Karpas-422 (cell line): ENCODE measurements at places on chromosomes 12 and 14.

DNA sequence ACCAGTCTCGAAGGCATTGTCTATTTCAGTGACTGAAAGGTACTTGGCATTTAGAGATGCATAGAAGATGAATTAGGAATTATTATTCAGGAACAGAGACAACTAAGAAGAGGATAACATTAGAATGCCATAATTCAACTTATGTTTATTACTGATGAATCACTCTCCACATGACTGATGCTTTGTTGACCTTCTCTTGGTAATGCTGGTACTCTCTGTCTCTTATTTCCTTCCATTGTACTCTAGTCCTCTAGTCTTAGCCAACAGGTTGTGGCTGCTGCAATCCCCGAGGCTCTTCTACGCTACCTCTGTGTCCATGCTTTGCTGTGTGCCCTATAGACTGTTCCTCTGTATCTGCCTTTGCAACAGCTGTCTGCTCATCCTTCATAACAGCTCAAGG lies 652.9 kb downstream of the NRXN3 start:
- no peak for DNase-seq

DNA sequence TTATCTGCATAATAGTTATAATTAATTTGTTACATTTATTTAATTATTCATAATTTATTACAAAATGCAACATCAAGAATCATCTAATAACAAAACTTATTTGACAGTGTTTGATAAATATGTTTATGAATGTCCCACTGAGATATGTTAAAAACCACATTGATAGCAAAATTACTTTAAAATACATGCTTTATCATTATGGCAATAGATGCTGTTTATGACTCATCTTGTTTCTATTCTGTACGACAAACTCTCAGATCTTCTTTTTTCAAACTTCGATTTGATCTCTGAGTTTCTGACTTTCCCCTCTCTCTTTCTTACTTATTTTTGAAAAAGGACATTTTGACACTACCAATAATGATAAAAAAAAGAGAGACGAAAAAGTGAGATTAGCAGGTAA lies 56.8 kb upstream of the LRRK2 start:
- DNase-seq = no peak

DNA sequence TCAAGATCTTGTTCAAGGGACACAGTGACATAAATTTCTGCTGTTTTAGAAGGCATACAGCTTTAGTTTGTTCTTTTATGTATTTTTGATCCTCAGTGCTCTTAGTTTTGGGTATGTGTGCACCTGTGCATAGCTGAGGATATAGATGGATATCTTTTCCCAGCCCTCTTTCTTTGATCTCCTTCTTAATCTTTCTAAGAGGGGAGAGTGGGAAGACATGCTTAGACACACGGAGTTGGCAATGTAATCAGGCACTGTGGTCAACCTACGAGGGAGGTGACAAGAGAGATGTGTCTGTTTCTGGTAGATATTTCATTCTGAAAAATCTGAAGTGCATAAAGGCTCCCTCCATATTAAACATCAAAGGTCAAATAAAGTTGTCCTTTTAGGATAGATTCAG lies 340.6 kb downstream of the TMEM132D start:
- DNase-seq = no peak

- no peak for DNase-seq
Measured at GRCh38 chr14:67852926-67853604, 33.5 kb downstream of the RAD51B start.

- DNase-seq = no peak
Measured at GRCh38 chr14:77424862-77425261, 1.5 kb upstream of the NOXRED1 start.

GRCh38 chr12:44847888-44848702 lies 28.0 kb downstream of the NELL2 start:
- peak; percentile 64 for DNase-seq

- peak; percentile 48 for DNase-seq
Measured at GRCh38 chr14:38073641-38074040, 134.1 kb upstream of the SSTR1 start.

GRCh38 chr12:93109551-93110203 lies 180.6 kb upstream of the EEA1 start:
- no peak for DNase-seq

- DNase-seq = no peak
Measured at GRCh38 chr14:74949191-74949601, 6.2 kb downstream of the PGF start.

- DNase-seq = no peak
Measured at GRCh38 chr12:106673141-106673540, 90.3 kb downstream of the RFX4 start.

DNA sequence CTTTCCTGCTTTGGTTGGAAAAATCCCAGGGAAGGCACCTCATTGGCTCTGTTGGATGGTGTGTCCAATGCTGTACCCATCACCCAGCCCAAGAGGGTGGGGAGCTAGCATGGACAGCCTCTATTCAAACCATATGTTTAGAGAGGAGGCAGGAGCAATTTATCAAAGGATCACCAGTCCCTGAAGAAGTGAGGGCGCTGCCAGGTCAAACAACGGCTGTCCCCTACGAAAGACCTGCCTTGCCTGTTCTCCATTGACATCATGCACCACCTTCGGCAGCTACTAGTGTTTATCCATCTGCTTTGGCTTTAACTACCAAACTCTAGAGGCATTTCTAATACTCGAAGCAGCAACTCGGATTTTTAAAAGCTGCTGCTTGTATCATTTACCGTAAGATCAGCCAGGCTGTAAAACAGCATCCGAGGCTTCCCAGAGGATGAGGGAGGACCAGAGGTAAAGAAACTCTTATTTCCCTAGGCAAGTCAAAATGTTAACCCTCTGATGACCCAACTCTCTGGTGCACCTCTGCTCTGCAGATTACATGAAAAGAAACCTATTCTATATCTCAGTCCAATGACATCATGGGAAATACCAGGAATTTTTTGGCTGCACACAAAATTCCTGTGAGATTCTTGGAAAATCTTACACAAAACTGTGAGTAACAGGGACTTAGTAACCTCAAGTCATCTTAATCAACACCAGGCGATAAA lies 720.9 kb upstream of the TBX3 start:
- DNase-seq = no peak

- DNase-seq = peak; percentile 60
Measured at GRCh38 chr14:99524804-99525698, 43.8 kb downstream of the CCNK start.

DNA sequence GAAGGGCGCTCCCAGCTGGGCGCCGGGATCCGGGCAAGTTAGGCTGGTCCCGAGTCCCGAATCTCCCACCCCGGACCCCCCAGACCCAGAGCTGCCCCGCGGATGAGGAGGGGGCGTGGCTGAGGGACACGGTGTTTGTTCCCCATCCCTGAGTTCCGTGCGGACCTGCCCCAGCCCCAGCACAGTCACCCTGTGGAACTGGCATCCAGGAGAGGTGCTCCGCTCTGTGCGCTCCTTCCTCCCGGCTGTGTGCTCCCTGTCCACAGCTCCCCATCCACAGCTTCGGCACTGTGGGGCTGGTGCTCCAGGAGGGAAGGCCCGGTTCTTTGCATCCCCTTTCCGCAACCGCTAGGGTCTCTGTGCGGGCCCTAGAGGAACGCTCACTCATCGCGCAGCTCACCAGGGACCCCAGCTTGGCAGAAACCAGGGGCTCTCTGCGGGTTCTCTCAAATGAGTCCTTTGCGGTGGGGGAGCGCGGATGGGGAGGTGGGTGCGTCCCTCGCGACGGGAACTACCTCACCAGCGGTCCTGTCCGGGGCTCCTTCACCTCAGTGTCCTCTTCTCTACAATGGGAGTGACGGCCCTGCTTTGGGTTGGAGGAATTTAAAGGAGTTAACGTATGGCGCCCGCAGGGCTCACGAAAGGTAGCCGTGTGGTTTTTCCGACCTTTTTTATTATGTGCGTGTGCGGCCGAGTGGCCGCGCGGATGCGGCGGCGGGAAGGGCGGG lies 845 bp downstream of the TMEM132C start:
- DNase-seq = no peak

- DNase-seq = no peak
Measured at GRCh38 chr14:96920023-96920422, 122.8 kb downstream of the VRK1 start.

GRCh38 chr12:89427508-89428156 lies 75.3 kb upstream of the DUSP6 start:
- DNase-seq = no peak

GRCh38 chr12:93317227-93317626 lies 60.5 kb upstream of the NUDT4 start:
- no peak for DNase-seq

GRCh38 chr12:88388566-88389540 lies 191.4 kb downstream of the KITLG start:
- DNase-seq = no peak

- no peak for DNase-seq
Measured at GRCh38 chr12:2666411-2666810, 128.4 kb upstream of the FKBP4 start.

DNA sequence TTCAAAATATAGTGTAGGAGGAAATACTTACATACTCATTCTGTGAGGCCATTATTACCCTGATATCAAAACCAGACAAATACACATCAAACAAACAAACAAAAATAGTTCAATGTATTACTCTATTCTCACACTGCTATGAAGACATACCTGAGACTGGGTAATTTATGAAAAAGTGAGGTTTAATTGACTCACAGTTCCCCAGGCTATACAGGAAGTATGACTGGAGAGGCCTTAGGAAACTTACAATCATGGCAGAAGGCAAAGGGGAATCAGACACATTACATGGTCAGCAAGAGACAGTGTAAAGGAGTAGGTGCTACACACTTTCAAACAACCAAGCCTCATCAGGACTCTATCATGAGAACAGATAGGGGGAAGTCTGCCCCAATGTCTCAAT lies 1023.2 kb downstream of the TMTC2 start:
- DNase-seq = no peak

- no peak for DNase-seq
Measured at GRCh38 chr12:108082485-108082884, 46.6 kb upstream of the WSCD2 start.

DNA sequence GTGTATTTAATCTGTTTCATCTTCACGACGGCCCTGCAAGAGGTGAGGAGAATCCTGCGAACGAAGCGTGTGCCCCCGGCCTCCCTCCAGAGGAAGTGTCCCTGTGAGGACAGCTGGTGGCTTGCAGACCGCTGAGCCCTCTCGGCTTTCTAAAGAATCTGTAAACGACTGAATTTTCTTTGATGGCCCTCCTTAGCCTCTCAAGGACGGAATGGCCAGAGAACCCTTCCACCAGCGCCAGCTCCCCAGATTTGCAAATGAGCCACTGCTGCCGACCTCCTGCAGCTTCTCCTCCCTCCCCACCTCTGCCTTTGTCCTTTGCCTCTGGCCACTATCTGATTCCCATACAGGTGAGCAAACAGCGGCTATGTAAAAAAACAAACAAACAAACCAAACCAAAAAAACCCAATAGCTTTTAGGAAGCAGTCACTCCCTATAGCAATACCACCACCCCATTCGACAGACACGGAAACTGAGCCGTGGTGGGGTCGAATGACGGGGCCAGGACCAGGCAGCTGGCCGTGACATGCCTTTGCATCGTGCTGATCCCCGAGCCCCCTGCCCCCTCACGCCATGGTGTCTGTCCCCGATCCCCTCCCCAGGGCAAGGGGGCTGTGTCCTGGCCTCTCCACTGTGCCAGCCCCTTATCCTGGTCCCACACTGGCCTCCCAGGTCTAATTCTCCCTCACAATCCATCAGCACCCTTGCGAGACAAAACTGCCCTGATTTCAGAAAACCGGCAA lies 23.6 kb downstream of the RFLNA start:
- DNase-seq = no peak

DNA sequence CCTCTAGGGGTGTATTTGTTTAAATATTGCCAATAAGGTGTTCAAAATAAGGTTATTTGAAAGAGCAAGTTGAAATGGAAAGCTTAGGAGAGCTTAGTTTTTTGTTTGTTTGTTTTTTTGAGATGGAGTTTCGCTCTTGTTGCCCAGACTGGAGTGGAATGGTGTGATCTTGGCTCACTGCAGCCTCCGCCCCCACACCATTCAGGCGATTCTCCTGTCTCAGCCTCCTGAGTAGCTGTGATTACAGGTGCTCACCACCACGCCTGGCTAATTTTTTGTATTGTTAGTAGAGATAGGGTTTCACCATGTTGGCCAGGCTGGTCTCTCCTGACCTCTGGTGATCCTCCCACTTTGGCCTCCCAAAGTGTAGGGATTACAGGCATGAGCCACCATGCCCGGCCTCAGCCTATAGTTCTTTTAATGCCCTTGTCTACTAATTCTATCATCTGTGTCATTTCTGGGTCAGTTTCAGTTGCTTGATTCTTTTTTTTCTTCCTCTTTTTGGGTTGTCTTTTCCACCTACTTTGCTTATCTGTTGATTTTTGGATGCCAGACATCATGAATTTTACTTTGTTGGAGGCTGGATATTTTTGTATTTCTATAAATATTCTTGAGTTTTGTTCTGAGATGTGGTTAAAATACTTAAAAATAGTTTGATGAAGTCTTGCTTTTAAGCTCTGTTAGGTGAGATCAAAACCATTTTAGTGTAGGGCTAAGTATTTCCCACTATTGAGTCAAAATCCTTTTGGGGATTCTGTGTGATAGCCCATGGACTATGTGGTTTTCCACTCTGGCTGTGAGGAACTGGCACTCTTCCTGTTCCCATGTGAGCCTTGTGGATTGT lies 18.7 kb downstream of the RCOR1 start:
- peak; percentile 83 for DNase-seq

DNA sequence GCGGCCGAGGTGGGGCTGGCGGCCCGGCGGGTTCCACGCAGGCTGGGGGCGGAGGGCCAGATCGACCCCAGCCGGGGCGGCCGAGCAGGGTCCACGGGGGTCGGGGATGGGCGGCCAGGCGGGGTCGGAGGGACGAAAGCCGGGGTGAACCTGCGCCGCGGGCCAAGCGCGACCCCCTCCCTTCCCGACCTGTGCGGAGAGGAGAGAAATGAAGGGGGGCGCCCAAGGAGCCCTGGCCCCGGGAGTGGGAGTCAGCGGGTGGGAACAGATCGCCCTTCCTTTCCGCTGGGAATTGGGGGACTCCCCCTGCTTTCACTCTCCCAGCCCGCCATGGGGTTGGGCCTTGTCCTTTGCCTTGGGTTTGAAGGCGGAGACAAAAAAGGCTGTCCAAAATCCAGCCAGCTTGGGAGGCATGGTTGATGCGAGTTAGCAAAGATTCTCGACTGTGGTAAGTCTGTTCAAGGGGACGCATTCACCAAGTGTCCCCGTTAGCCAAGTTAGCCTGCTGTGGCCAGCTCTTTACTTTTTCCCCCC lies 559 bp upstream of the CKAP4 start:
- no peak for DNase-seq

DNA sequence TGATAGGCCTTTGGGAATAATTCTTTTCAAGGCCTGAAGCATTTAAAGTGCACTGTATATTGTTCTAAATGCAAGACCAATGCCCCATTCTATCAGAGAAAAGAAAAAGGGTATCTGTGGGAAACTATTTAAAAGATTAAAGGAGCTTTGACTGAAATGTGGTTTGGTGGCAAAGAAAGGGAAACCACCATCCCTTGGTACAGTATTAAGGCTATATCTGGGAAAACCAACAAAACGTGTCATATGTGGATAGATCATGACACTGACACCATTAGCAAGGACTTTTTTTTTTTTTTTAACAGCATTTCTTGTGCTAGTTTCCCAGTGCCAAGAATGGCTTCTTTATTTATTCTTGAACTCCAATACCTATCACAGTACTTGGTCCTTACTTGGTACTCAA lies 890.7 kb downstream of the DIO2 start:
- DNase-seq = no peak
